ENCODE measurements at places on chromosomes 5 and 9. TPM values are rescaled to one million over a fixed set of nuclear protein-coding genes. Genes with fewer than 3 reads are reported as not detected.
A peak's percentile ranks its signal among the peaks of the same experiment; 100 is the strongest.

DNA sequence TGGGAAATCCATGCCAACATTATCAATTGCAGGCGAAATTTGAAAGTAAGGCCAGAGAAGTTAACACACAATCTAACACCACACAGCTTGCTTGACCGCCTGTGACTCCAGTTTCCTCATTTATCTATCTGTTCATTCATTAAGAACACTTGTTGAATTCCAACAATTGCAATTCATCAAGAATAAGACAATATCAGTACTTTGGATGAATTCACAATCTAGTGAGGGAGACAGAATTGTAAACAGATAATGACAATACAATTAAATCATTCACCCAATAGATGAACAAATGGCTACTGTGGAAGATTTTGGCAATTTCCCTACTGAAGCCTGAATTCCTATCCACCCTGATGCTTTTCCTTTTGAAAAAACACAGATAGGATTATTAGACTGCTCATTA, 181.6 kb downstream of the TRIM36 start:
- no peak for ATAC-seq

The PSD2 gene
- not detected for total RNA-seq

GRCh38 chr9:37621273-37622121, 29.1 kb upstream of the TOMM5 start:
- ATAC-seq, result no peak

The OLFML2A gene
- 12.3 TPM for total RNA-seq

The RAD17 gene
- 14.0 TPM for total RNA-seq

The DMAC1 gene
- total RNA-seq, result 52.9 TPM

GRCh38 chr5:148145916-148146315, 22.4 kb upstream of the SPINK14 start:
- ATAC-seq, result peak; percentile 88

GRCh38 chr5:155211764-155212163, 198.2 kb downstream of the KIF4B start:
- ATAC-seq, result no peak

The REEP2 gene
- total RNA-seq, result 0.36 TPM

The RASEF gene
- total RNA-seq, result 8.1 TPM

The IL4 gene
- not detected for total RNA-seq

DNA sequence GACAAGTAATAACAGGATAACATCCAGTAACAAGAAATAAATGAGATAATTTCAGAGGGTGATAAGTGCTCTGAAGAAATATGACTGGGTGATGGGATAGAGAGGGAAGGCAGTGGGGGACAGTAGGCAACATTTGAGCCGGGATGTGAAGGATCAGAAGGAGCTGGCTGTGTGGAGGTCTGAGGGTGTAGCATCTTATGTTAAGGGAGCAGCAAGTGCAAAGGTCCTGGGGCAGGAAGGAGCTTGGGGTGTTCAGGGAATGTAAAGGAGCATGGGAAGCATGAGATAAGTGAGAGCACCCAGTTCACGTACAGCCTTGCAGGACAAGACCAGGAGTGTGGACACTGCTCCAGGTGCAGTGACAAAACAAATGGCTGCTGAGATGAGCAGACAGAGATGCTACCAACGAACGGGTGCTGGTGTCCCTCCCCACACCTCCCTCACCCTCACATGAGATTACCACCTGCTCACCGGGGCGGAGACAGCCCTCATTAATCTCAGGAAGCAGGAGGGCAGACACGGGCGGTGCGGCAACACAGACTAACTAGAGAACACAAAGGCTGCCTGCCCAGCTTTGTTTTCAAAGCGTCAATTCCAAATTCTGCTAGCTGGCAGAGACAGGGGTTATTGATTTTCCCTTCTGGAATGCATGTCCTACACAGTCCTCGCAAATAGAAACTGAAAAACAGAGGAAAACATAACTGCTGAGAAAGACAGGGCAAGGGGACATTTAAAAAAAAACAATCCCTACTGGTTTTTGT, 298.1 kb upstream of the PANK3 start:
- ATAC-seq, result no peak

The SH3TC2 gene
- 3.4 TPM for total RNA-seq

GRCh38 chr9:35729700-35730485, 2.1 kb downstream of the TLN1 start:
- ATAC-seq, result no peak

- ATAC-seq, result no peak
These were observed 154.2 kb upstream of the WWC1 start for GRCh38 chr5:168137265-168137664.

All from esophagus mucosa (tissue), 1 donor.